Activated CD4-positive, alpha-beta T cell treated with anti-CD3 and anti-CD28 coated beads, Interleukin-2, amount 50 U/mL, for 4 hours (primary cell): ENCODE measurements at places on chromosomes 12 and 14.

DNA sequence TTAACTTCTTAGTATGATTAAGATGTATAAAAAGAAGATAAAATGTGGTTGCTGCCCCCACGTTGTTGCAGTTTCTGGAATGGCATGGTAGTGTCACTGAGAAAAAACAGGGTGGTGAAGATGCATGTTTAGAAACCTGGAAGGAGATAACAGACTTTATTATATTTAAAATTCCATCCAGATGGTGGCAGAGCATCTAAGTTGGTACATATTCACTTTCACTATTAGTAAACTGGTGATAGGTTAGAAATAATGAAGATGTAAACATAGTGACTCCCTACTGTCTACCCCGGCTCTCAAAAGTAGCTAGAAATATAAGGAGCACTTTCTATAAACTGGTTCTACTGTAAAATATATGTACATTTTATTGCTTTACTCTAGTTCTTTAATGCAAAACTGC, 279.3 kb downstream of the NPAS3 start:
- DNase-seq: no peak

GRCh38 chr12:62930546-62931425, 4.2 kb downstream of the PPM1H start:
- DNase-seq: no peak

DNA sequence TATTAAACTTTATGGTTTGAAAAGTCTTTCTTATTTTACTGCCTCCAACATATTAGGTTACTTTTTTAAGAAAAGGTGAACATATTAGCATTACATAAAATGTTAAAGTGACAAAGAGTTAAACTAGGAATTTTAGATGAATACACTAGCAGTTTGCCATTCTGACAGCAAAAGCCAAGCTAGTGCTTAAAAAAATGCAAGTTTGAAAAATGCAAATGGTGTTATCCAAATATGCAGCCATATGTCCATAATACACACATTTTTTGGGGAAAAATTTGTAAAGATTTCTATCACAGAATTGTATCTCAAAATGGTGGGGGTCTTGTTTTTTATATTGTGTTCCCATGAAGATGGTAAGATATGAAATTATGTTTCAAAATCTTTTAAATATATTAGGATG, 466.1 kb downstream of the FOXG1 start:
- no peak for DNase-seq

DNA sequence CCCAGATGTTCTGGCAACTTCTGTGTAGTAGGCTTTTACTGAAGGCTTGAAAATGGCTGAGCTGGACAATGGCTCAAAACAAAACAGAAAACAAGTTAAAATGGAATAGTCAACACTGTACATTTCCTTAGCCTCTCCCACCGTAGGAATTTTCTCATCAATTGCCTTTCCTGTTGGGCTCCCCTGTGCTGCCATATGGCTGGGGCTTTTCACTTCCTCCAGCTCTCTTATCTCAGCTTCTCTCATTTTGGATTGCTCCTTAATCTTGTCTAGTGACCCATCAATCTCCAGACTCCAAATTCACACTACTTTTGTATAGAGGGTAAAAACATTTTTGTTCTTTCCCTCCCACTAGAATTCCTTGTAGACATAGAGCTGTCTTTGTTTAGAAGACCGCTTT, 50.4 kb upstream of the RPH3A start:
- no peak for DNase-seq

GRCh38 chr14:72463291-72463866, 430.5 kb downstream of the DPF3 start:
- no peak for DNase-seq
